ENCODE measurements at places on chromosomes 1 and 21.

GRCh38 chr1:178311164-178311563, 185.6 kb downstream of the CLEC20A start:
- no peak for DNase-seq

- DNase-seq: no peak
Observed at GRCh38 chr1:85862456-85862855, 154.2 kb upstream of the ZNHIT6 start.

DNA sequence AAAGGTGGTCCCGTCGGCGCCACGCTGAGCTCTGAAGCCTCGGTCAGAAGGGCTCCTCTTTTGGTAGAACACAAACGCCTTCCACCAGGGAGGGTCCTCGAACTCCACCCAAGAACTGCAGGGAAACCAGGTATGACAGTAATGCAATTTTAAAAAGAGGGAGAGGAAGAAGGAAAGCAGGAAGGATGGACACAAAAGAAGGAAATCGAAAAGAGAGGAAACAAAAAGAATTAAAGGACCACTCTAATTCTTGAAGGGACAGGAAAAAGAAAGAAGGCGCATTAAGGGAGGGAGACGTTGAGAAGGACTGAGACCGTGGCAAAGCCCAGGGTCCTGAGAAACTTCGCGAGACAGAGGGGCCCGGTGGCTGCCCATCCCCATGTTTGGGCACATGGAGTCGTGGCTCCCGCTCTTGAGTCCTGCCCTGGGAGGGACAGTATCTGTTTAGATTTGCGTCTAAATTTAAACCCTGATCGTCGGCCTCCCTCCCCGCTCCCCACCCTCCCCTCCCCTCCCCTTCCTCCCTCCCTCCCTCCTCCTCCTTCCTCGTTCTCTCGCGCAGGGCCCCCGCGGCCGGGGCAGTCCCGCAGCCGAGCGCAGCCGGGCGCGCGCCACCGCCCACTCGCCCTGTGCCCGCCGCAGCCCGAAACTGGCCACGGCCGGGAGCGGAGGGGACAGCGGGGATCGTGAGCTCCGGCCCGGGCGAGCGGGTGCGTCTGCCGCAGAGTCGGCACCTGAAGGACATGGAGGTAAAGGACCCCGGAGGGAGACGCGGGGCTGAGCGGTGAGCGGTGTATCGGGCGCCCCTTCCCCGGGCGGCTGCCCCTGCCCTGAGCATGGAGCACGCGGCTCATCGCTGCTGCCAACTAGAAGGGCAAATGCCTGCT, at the start of gene RCSD1:
TSS of gene RCSD1 (plus strand) at position 552 of the 887 bp plus-strand sequence. CDS start at position 744, 192 bp downstream.
- DNase-seq: peak; percentile 20

DNA sequence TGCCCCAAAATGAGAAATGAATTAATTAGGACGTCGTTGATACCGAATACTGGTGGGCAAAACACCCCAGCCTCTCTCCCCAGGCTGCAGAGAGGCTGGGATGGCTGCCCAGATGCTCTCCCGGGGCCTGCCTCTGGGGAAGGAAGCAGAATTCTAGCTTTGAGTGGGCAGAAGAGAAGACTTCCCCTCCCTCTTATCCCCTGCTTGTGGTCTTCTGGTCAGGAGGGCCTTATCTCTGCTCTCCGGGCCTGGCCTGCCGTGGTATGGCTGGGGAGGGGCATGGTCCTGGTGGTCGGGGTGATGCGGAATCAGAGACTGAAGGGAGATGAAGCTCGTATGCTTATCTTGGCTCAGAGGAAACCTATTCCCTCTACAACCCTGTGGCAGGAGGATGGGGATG, 9.8 kb upstream of the CSF3R start:
- no peak for DNase-seq

- no peak for DNase-seq
Observed at GRCh38 chr1:37932759-37933158, 14.1 kb downstream of the INPP5B start.

Measured in bone marrow (tissue), 2 donors.